ENCODE measurements at places on chromosomes 1 and 21.

- peak; percentile 55 for ATAC-seq
Observed at GRCh38 chr1:109490029-109490933, 3.6 kb upstream of the CYB561D1 start.

- peak; percentile 28 for ATAC-seq
Observed at GRCh38 chr21:38293765-38294164, 37.0 kb downstream of the KCNJ15 start.

DNA sequence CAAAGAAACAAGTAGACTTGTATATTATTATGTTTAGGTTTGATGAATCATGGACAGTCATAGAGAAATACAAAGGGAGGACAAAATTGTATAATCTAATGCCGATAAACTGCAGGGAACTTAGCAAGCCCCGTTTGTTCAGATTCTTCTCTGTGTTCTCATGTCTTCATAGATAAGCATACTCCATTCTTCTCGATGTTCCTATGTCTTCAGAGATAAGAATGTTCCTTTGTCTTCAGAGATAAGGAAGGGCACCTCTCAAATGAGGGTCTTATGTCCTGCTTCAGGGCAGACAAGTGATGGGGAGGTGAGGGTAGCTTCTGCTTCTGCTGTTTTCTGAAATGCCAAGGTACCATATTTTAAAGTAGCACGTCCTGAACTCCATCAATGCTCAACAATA, 19.7 kb upstream of the TADA1 start:
- ATAC-seq, result no peak

- ATAC-seq, result no peak
Observed at GRCh38 chr1:200550367-200550766, 70.2 kb downstream of the KIF14 start.

GRCh38 chr1:55827350-55827749, 612.2 kb upstream of the USP24 start:
- ATAC-seq, result no peak

- ATAC-seq, result no peak
Observed at GRCh38 chr1:96683931-96684330, 37.7 kb upstream of the PTBP2 start.

- ATAC-seq, result no peak
Observed at GRCh38 chr1:218376722-218377121, 31.6 kb downstream of the TGFB2 start.

DNA sequence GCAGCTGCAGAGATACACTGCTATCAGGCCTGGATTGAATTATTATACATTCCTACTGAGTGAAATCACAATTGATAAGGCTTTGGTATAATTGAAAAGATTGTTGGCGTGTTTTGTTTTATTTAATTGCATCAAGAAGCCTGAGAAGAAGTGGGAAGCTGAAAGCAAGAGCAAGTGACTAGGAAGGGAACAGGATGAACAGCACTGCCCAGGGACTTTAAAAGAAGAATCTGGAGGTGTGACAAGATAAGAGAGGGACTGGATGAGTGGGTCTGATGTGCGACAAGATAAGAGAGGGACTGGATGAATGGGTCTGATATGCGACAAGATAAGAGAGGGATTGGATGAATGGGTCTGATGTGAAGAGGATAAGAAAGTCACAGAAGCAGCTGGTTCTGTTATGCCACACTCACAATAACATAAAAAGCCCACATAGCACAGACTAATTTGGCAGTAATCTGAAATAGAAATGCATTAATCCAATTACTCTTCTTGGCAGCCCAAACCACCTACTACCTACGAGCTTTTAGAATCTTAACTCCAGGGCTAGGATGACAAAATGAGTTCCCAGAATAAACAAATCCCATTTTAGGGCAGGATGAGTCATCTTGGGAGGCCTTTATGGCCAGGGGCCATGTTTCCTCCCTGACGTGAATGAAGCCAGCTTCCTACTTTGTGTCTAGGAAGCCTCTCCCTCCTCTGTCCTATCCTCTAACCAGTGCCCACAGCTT, 129.7 kb downstream of the DUSP10 start:
- no peak for ATAC-seq

DNA sequence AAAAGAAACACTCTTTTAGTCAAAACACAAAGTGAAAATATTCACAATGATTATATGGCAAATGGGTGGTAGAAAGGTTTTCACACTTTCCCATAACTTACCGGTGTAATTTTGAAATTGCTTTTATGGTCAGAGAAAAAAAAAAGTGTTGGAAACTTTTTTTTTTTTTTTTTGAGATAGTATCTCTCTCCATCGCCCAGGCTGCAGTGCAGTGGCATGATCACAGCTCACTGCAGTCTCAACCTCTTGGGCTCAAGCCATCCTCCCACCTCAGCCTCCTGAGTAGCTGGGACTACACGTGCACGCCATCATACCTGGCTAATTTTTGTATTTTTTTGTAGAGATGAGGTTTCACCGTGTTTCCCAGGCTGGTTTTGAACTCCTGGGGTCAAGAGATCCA, 3.3 kb downstream of the IFNGR2 start:
- no peak for ATAC-seq

- ATAC-seq, result no peak
Observed at GRCh38 chr1:48858200-48858920, 81.7 kb upstream of the BEND5 start.

GRCh38 chr21:15740383-15740782, 10.6 kb downstream of the USP25 start:
- no peak for ATAC-seq

- ATAC-seq, result no peak
Observed at GRCh38 chr1:52166996-52167753, 25.3 kb downstream of the ZFYVE9 start.

GRCh38 chr1:11320153-11320936, 47.3 kb downstream of the UBIAD1 start:
- ATAC-seq, result peak; percentile 43

DNA sequence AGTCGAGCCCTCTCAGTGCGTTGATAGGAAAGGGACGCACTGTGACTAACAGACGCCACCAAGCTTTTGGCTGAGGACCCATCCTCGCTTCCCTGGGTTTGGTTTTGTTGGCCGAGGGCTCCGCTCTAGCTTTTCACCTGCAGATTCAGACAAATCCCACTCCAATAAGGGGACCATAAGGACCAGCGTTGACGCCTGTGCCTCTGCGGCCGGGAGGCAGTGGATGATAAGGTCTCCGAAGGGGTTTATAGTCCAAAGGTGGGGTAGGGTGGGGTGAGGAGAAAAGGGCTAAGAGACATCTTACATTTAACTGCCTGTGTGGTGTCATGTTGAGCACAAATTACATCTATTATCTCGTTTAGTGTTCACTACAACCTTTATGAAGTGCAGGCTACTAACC, 760 bp downstream of the PEX14 start:
- ATAC-seq, result no peak

GRCh38 chr1:38872401-38873026, 634 bp downstream of the MYCBP start:
- peak; percentile 46 for ATAC-seq

DNA sequence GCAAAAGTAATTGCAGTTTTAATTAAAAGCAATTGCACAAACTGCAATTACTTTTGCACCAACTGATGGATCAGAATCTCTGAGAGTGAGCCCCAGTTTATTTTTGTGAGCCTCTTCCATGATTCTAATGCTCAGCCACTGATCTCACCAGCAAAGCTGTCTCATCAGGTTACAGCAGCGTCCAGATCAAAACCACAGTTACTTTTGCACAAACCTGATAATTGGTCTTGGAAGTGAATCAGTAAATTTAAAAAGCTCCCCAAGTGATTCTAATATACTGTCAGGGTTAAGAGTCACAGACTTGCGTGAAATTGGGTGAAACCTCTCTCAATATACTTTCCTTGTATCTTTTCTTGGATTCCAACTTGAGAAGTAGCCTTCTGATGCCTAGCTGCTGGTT, 13.5 kb upstream of the CR2 start:
- no peak for ATAC-seq

DNA sequence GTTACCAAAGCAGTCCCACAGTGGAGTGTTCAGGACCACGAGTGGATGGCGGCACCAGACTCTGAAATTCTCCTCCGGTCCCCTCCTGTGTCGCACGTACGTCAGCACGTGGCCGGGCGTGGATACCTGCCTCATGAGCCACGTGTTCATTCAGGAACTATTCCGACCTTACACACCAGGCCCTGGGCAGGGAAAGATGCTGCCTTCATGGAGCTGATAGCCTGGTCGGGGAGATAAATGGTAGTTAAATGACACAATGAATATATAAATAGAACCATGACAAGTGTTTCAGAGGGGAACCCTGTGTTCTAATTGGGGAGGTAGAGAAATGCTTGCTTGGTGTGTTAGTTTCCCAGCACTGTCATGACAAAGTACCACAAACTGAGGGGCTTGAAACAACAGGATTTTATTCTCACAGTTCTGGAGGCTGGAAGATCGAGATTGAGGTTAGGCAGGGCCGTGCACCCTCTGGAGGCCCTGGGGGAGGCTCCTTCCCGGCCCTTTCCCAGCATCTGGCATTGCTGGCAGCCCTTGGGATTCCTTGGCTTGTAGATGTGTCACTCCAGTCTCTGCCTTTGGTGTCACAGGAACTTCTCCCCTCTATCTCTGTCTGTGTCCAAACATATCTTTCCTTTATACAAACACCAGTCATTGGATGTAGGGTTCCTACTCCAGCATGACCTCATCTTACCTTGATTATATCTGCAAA, 28.9 kb upstream of the GPR137B start:
- no peak for ATAC-seq

- ATAC-seq, result no peak
Observed at GRCh38 chr1:109394591-109395281, 3.0 kb downstream of the SORT1 start.

- ATAC-seq, result no peak
Observed at GRCh38 chr1:38256072-38256471, 209.5 kb upstream of the POU3F1 start.

DNA sequence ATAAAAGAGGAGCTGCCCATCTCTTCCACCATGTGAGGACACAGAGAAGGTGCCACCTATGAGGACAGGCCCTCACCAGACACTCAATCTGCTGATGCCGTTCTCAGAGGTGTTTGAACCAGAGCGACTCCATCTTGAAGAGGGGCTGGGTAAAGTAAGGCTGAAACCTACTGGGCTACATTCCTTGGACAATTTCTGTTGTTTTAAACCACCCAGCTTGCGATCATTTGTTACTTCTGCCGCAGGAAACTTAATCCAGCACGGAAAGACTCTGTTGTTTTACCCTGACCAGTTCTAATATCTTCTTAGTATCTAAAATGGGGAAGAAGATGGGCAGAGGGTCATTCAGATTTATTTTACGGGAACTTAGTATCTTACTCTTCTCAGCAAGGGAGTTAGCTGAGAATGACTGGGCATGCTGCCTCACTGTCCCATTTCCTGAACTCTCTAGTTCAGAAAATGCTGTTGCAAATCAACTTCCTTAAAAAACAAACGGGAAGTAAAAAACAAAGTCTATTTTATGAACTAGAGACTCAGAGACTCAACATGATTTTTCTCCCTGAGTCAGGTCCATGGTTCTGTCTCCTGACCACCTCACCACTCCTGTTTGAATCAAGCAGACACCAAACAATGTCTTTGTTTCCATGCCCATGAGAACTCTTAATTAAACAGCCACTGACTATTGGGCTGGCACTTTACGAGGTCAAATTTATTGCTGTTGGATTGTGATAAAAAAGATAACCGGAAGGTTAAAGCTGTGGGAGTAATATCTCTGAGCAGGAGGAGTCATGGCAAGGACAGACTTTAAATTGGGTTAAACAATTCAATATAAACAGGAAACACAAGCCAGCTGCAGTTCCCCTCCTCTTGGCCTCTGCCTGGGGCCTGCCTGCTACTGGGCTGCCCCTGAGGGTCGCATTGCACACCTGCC, 23.8 kb upstream of the IFNAR1 start:
- no peak for ATAC-seq

GRCh38 chr1:37288900-37289299, 185.5 kb upstream of the ZC3H12A start:
- ATAC-seq, result peak; percentile 99

DNA sequence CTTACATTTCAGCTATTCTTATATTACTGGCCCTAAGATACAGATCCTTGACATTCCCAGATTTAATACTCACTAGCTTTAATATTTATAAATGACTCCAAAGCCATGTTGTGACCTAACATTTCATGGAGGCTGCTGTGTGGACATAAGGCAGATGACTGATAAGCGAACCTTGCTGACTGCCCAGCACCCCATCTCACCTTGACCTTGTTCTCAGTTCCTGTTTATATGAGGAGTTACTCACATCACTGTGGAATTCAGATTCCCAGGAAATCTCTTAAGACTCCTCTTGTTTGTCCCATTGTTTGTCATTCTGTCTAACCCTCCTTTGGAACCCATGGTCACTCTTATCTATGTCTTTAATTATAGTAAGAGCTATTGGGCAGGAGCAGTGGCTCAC, 21.9 kb downstream of the RAB3B start:
- no peak for ATAC-seq

- ATAC-seq, result no peak
Observed at GRCh38 chr1:52795464-52795863, 47.1 kb upstream of the ZYG11A start.

- no peak for ATAC-seq
Observed at GRCh38 chr1:22932803-22933470, 39.7 kb downstream of the LACTBL1 start.

DNA sequence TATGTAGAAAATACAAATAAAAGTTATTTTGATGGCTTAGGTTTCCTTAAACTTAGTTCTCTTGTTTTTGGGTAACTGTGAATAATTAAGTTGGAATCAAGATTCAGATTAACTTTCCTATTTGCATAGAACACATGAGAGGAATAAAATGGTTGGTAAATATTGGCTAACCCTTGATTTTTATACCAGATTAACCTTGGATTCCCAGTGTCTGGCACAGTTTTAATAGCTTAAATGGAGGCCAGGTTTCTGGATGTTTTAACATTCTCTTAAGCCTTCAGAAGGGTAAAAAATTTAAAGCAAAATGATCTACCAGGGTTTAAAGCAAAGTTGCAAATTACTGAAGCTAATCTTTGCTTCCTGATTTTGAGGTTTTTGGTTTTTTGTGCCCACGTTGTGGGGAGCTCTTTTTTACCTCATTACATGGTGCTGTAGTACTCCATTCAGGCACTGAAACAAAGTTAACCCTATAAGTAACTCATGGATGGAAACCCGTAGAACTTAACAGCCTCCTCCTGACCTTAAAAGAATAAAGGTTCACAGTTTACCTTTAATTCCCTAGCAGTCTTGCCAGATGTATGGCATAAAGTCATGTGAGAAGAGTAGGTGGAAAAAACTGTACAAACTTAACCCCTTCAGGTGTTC, 8.4 kb upstream of the SPATA1 start:
- no peak for ATAC-seq

DNA sequence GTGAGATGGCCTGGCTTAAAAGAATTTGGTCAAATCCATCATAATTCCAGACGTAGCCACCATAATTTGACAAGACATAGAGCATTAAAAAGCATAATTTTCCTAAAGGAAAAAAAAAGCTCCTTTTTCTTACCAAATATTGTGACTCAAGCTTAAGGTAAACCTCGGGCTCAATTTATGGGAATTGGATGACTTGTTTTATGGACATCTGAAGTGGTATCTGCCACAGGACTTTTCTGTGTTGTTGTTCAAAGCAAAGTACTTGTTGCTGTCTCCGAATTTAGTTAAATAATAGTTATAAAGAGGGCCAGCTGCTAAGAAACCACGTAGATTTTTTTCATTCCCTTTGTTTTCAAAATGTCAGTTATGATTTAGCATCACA, 1.1 kb downstream of the MPZL1 start:
- no peak for ATAC-seq

- peak; percentile 90 for ATAC-seq
Observed at GRCh38 chr21:33265664-33266049, 510 bp upstream of the IL10RB start.
